CD4-positive, alpha-beta T cell (primary cell): ENCODE measurements at places on chromosomes 1 and 21.
A peak's percentile ranks its signal among the peaks of the same experiment; 100 is the strongest.

DNA sequence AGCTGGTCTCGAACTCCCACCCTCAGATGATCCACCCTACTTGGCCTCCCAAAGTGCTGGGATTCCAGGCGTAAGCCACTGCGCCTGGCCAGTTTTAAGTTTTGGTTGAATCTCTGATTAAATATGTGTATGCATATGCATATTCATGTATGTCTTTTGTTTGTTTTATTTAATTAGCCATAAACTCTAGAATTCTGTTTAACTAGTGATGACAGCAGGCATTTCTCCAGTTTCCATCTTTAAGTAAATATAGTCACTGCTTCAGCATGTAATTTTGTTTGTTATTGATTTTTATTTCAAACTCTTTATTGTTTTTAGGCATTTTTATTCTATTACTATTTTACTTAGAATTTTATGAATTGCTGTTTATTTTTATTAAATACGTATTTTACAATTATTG, 58.0 kb downstream of the NUF2 start:
- DNase-seq = no peak

DNA sequence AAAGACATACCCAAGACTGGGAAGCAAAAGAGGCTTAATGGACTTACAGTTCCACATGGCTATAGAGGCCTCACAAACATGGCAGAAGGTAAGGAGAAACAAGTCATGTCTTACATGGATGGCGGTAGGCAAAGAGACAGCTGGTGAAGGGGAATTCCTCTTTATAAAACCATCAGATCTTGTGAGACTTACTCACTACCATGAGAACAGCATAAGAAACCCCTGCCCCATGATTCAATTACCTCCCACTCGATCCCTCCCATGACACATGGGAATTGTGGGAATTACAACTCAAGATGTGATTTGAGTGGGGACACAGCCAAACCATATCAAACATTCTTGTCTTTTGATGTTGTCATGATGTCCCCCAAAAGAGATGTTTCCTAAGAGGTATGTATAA, 103.3 kb downstream of the DUSP10 start:
- DNase-seq = no peak

DNA sequence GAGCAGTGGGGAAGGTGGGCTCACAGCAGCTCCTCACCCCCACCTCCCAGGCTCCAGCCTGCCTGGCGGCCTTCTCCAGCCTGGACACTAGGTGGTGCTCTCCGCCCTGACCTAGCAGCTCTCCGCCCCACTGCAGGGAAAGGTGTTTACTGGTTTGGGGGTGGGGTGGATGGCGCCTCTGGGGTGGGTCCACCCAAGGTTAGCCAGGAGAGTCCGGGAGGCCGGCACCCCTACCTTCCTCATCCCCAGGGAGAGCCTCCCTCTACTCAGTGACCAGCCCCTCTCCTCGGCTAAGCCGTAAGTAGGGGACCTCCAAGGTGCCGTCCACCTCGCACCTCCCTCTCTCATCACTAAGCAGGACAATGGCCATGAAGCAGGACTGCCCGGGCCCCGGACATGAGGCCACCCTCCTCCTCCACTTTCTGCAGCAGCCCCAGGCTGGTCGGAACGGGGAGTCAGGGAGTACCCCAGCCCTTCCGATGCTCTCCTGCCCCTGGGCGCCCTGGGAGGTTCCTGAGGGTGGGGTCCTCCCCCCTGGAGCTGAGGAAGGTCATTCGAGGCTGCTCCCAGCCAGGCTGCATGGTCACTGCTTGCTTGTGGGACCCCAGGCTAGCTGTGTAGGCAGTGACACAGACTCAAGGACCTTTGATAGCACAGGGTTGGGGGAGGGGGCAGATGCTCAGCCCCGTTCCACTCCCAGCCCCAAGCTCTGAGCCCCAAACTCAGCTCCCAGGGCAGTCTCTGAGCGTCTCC, 101.4 kb upstream of the VAMP3 start:
- peak; percentile 62 for DNase-seq

DNA sequence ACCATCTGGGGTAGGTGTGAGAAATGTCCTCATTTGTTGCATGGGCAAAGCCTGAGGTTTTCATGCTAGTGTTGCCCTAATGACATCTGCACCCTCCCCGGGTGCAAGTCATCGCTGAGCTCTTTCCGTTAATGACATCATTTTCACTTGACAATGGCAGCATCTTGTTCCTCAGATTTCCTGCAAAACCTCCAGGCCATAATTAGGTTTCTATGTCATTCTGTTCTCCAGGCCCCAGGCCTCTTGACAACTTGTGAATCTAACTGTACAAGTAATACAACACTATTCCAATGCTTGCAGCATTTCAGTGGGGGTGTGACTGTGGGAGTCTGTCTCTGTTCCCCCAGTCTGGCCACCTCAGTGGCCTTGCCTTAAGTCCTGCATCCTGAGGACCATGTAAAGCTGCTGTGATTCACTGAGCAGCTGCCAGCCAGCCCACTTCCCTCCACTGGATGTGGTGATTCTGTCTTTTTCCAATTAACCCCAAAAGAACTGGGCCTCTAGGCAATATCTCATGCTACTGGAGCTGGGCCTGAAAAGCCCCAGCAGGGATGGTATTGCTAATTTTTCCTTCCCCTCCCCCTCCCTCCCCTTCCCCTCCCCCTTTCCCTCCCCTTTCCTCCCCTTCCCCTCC, 22.8 kb downstream of the RAB7B start:
- no peak for DNase-seq

DNA sequence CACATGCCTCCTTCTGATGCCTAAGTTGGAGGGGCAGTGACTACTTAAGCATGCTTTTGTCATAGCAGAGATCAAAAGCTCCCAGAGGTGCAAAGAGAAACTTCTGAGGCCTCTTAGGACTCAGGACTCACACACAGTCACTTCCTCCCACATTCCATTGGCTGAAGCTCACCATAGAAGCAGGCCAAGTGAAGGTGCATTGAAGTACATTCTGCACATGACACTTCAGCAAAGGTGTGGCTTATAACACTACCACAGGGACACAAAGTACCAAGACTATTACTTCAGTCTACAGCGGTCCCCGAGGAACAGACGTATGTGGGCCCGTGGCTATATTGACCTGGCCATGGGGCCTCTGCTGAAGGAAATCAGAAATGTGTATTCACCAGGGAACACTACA, 2.5 kb upstream of the POGK start:
- no peak for DNase-seq

- DNase-seq = no peak
Observed at GRCh38 chr1:2270260-2271100, 42.4 kb downstream of the SKI start.

GRCh38 chr1:202304375-202304774, 37.4 kb downstream of the UBE2T start:
- DNase-seq = no peak

- no peak for DNase-seq
Observed at GRCh38 chr1:117147856-117148588, 26.5 kb upstream of the TRIM45 start.

- DNase-seq = no peak
Observed at GRCh38 chr1:178092878-178093493, 918 bp upstream of the RASAL2 start.

GRCh38 chr1:78831731-78832360, 174.7 kb downstream of the ADGRL4 start:
- no peak for DNase-seq

DNA sequence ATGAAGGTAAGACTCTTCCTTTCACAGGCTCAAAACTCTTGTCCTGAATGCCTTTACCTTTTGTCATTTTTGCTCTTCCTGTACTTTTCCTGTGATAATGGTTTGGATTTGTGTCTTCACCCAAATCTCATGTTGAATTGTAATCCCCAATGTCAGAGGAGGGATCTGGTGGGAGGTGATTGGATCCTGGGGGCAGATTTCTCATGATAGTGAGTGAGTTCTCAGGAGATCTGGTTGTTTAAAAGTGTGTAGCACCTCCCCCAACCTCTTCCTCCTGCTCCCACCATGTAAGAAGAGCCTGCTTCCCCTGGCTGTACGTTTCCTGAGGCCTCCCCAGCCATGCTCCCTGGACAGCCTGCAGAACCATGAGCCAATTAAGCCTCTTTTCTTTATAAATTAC, 75.5 kb downstream of the DDX20 start:
- DNase-seq = no peak

GRCh38 chr1:109733236-109733870, 7.5 kb downstream of the GSTM3 start:
- no peak for DNase-seq

- DNase-seq = no peak
Observed at GRCh38 chr1:11245248-11245647, 17.1 kb downstream of the MTOR start.

DNA sequence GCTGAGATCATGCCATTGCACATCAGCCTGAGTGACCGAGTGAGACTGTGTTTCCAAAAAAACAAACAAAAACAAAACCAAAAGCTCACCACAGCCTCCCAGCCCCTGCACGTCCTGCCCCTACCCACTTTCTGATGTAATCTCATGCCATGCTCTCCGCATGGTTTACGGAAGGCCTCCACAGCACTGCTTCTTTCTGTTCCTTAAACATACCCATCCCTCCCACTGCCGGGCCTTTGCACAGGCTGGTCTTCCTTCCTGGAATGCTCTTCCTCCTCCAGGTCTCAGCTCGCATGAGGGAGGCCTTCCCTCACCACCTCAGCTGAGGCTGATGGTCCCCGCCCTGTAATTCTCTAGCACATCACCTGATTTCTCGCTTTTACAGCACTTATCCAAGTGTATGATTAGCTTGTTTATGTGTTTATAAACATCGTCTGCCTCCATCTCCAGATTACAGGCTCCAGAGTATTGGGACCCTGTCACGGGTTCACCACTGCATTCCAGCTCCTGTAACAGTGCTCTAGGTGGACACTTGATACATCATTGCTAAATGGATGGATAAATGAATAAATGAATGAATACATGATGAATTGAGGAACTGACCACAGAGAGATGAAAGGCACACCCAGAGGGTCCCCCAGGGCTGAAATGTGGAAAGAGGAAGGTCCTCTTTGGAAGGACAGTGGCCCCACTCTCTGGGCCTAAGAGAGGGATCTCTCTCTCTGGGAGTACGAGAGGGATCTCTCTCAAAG, 22.1 kb downstream of the TCEA3 start:
- DNase-seq = no peak

DNA sequence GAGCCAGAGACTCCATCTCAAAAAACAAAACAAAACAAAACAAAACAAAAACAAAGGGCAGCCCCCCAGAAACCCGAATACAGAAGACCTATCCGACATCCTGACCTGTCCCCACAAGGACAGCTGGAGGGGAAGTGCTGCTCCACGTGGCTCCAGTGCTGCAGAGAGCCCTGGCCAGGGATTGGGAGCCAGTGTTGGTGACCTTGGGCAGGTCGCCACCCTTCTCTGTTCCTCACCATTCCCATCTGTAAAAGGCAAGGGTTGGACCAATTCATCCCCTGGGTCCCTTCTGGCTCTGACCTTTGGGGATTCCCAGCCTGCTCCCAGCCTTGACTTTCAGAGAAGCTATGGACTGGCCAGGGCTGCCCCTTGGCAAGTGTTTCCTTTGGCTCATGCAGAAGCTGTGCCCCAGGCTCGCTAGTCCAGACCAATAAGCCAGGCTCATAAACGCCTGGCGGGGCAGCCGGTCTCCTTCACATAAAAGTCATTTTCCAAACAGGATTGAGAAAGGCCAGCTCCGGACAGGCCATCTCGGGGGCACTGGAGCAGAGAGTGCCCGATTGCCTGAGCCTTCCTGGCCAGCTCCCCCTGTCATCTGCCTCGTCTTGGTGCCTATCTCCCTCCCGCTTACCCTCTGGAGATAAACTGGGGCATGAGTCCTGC, 20.0 kb upstream of the PADI1 start:
- DNase-seq = no peak

GRCh38 chr1:43587594-43587993, 56.9 kb downstream of the PTPRF start:
- DNase-seq = no peak

- DNase-seq = no peak
Observed at GRCh38 chr1:57336793-57337192, 87.1 kb downstream of the DAB1 start.

DNA sequence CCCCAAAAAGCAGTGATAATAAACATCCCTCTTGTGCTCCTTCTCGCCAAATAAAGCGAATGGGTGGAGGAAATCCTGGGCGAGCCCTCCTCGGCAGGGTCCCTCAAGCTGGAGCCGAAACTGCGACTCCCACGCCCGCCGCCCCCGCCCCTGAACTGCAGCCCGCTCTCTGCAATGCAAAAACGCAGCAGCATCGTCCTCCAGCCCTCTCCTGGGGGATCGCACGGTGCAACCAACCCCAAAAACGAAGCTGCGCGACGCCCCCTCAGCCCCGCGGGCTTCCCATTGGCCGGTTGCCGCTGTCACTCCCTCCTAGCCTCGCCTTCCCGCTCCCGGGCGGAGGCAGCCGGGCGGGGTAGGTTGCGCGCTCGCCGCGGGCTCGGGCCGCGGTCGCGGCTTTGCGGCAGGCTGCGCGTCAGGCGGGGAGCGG, at the start of gene TMCC2:
TSS of gene TMCC2 (plus strand) at position 363 of the 430 bp plus-strand sequence. CDS start 619 bp downstream, outside the sequence.
- peak; percentile 61 for DNase-seq

GRCh38 chr1:182626527-182626926, 22.3 kb upstream of the RGS16 start:
- no peak for DNase-seq

DNA sequence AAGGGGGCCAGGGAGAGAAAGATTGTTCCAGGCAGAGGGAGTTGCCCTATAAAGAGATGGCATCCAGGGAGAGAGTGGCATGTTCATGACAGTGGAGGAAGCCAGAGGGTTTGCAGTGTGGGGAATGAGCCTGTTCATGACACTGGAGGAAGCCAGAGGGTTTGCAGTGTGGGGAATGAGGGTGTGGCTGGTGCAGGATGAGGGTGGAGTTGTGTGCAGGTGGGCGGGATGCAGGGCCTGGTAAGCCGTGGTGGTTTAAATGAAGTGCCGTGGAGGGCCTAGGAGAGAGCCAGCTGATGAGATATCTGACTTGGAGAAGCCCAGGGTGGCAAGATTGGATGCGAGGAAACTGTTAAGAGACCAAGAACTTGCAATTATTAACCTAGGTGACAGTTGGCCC, 131.8 kb downstream of the CAMTA1 start:
- no peak for DNase-seq

GRCh38 chr1:147902253-147902845, at the start of gene GJA8:
Gene GJA8, plus strand, starts transcription at chr1:147902795. Its CDS starts 5,161 bp downstream, at chr1:147907956.
- DNase-seq = no peak

GRCh38 chr1:26530410-26530894, 891 bp downstream of the RPS6KA1 start:
- DNase-seq = no peak

DNA sequence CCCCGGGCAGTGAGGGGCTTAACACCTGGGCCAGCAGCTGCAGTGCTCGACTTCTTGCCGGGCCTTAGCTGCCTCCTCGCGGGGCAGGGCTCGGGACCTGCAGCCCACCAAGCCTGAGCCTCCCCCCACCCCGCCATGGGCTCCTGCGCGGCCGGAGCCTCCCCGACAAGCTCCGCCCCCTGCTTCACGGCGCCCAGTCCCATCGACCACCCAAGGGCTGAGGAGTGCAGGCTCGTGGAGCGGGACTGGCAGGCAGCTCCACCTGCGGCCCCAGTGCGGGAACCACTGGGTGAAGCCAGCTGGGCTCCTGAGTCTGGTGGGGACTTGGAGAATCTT, 67.8 kb upstream of the NR5A2 start:
- DNase-seq = no peak
